ENCODE measurements at places on chromosomes 7 and 10. TPM values are rescaled to one million over a fixed set of nuclear protein-coding genes. Genes with fewer than 3 reads are reported as not detected.

DNA sequence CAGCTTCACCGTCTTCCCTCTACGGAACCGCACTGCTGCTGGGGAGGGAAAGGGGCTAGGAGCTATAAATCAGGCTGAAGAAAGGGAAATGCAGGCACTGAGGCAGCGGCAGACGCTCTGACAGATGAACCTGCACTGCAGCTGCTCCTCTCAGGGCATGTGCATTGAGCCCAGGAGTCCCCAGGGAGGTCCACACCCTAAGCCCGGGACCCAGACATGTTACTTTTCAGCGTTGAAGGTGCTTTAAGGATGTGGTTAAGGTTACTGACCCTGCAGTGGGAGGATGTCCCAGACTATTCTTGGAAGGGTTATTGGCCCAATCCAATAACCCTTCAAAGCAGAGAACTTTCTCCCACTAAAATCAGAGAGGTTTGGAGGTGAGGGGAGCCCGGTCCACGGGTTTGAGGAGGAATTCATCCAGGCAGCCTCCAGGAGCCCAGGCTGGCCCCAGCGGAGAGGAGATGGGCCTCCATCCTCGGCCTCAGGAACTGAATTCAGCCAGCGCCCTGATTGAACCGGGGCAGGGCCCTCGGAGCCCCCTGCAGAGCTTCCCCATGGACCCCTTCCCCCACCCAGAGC is 75.4 kb downstream of the ADARB2 start:
- no peak for DNase-seq
- H3K27me3 ChIP-seq = no peaks in the 10 kb centered on the region
- no peak overlapping the region for H3K27ac ChIP-seq

GRCh38 chr10:78740976-78741915 is 327.5 kb upstream of the ZMIZ1 start:
- no peak overlapping the region for H3K27ac ChIP-seq
- no peaks in the 10 kb centered on the region for H3K27me3 ChIP-seq
- H3K4me1 ChIP-seq = no peaks in the 10 kb centered on the region
- no peaks in the 10 kb centered on the region for H3K36me3 ChIP-seq
- H3K4me3 ChIP-seq = no peak overlapping the region

DNA sequence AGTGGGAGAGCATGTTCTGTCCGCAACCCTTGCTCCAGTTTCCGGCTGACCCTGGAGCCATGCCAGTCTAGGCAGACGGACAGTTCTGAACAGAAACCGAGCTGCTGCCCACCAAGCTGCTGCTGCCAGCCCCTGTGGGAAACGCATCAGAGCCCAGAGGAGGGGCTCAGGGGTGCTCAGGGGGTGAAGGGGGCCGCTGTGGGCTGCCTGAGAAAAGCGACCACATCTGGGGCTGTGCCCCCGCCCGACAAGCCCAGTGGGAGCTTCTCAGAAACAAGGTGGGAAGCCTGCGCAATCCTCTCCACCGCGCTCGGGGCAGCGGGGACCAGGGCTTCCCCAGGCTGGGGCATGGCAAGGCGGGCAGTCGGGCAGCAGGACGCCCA is 38.8 kb upstream of the CFAP46 start:
- no peaks in the 10 kb centered on the region for H3K4me1 ChIP-seq
- H3K4me3 ChIP-seq = no peak overlapping the region
- DNase-seq = no peak
- H3K27ac ChIP-seq = no peak overlapping the region
- no peaks in the 10 kb centered on the region for H3K27me3 ChIP-seq

DNA sequence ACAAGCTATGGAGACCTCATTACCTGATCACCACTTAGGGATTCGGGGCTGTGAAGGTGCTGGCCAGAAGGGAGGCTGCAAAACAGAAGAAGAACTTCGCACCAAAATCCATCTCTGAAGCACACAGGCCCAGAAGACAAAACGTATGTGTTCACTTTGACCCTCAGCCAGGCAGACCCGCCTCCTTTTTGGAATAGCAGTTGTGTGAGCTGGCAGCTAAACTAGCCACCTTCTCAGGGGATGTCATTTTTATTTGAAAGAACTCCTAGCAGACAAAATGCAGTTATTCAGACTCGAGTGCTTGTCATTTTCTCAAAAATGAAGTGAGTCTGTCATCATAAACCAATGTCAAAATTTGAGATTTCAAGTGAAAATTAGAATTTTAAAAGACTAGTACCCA is 71.7 kb downstream of the TNS3 start:
- no peak overlapping the region for H3K4me3 ChIP-seq
- peaks cover 32% of the 10 kb centered on the region for H3K4me1 ChIP-seq
- no peaks in the 10 kb centered on the region for H3K27me3 ChIP-seq
- no peaks in the 10 kb centered on the region for H3K36me3 ChIP-seq
- no peak for DNase-seq

- no peaks in the 10 kb centered on the region for H3K27me3 ChIP-seq
- peak overlapping the region; percentile 10 for H3K4me3 ChIP-seq
- DNase-seq = no peak
- H3K27ac ChIP-seq = no peak overlapping the region
- no peaks in the 10 kb centered on the region for H3K36me3 ChIP-seq
Measured at GRCh38 chr7:139648941-139649425, 125.5 kb downstream of the CLEC2L start.

DNA sequence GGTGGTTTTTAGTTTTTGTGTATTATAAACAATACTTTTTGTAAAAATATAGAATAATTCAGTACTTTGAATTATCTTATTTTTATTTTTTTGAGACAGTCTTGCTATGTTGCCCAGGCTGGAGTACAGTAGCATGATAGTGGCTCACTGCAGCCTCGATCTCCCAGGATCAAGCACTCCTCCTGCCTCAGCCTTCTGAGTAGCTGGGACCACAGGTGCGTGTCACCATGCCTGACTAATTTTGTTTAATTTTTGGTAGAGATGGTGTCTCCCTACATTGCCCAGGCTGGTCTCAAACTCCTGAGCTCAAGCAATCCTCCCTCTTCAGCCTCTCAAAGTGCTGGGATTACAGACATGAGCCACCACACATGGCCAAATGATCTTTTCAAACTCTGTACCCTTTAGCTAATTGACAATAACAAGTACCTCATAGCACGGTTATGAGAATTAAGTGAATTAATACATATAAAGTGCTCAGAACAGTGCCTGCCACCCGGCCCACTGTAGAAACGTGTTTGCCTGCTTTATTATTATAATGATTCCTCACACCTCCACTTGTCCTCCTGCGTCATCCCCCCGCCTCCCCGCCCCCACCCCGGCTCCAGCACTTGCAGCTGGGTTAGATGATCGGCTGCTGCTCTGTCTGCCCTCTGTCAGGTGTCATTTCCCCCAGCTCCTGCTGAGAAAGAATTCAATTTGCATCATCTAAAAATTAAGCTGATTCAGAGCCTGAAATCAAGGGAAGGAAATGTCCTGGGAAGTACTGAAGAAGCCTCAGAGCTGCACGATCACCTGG is 53.6 kb upstream of the NRF1 start:
- H3K36me3 ChIP-seq = no peaks in the 10 kb centered on the region
- DNase-seq = no peak
- H3K4me3 ChIP-seq = no peak overlapping the region
- H3K4me1 ChIP-seq = no peaks in the 10 kb centered on the region
- H3K27ac ChIP-seq = no peak overlapping the region

DNA sequence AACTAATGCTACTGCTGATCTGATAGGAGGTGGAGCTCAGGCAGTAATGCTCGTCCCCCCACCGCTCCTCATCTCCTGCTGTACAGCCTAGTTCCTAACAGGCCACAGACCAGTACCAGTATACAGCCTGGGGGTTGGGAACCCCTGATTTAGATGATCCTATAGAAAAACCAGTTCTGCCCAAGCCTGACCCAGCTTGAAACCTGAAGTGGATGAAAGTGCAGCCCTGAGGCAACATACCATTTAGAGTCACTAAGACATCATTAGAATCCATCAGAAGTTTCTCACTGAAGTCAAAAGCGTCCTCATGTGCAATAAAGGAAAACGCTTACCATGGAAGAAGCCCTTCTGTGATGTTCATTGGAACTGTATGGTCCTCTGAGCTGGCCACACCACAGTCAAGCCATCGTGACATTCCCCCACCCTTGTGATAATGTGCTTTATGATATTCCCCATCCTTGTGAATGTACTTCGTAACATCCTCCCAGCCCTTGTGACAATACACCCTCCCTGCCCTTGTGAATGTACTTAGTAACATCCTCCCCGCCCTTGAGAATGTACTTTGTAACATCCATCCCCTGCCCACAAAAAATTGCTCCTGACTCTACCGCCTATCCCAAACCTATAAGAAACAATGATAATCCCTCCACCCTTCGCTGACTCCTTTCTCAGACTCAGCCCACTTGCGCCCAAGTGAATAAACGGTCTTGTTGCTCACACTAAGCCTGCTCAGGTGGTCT is 65.9 kb upstream of the HECTD2 start:
- no peak for DNase-seq
- H3K27me3 ChIP-seq = no peaks in the 10 kb centered on the region
- H3K36me3 ChIP-seq = no peaks in the 10 kb centered on the region

DNA sequence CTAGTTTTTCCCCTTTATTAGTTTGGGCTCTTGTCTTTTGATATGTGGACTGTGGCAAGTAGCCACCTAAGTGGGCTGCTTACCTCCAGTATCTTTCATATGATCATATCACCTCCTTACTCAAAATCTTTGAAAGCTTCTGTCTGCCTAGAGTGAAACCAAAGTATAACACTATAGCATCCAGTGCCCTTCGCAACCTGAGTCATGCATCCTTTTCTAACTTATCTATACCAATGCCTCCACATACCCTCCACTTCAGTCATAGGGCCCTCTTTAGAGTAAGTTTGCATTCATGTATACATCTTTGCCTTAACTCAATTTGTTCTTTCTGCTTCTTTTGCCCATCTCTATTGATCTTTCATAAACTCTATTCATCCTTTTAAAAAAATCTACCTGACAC is 15.7 kb upstream of the MACC1 start:
- H3K27me3 ChIP-seq = no peaks in the 10 kb centered on the region
- DNase-seq = no peak
- no peak overlapping the region for H3K4me3 ChIP-seq
- H3K36me3 ChIP-seq = no peaks in the 10 kb centered on the region
- no peak overlapping the region for H3K27ac ChIP-seq

GRCh38 chr7:101112233-101112632 is 14.7 kb upstream of the SERPINE1 start:
- H3K4me3 ChIP-seq = no peak overlapping the region
- H3K27me3 ChIP-seq = no peaks in the 10 kb centered on the region
- H3K27ac ChIP-seq = peak overlapping the region; percentile 72

GRCh38 chr10:78436222-78436573 is 402.5 kb downstream of the RPS24 start:
- no peaks in the 10 kb centered on the region for H3K27me3 ChIP-seq
- H3K4me3 ChIP-seq = no peak overlapping the region
- peaks cover 42% of the 10 kb centered on the region for H3K4me1 ChIP-seq

DNA sequence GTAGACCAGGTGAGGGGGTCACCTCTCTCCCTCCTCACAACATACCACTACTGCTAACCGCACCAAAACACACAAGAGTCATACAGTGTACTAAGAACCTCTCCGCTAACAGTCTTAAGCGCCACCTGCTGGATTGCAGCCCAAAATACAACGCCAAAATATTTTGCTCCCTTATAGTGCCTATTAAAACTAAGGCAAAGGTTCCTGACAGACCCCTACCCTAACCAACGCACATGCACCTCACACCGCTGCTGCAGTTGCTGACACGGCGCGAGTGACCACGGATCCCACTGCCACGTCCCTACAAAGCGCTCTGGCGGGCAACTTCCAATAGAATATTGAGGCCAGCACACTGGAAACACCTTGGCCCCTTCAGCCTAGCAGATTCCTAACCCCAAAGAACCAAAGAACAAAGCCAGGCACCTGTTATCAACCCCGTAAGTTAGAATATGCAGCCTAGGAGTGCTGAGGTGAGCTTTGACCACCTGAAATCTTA is 563.6 kb upstream of the SEMA3D start:
- no peaks in the 10 kb centered on the region for H3K27me3 ChIP-seq
- no peaks in the 10 kb centered on the region for H3K4me1 ChIP-seq
- H3K36me3 ChIP-seq = no peaks in the 10 kb centered on the region
- H3K4me3 ChIP-seq = no peak overlapping the region
- DNase-seq = no peak
- H3K27ac ChIP-seq = no peak overlapping the region

- no peak overlapping the region for H3K4me3 ChIP-seq
- no peaks in the 10 kb centered on the region for H3K36me3 ChIP-seq
- no peak overlapping the region for H3K27ac ChIP-seq
Measured at GRCh38 chr7:55277916-55278315, 87.2 kb upstream of the LANCL2 start.

GRCh38 chr7:143345428-143345900 is 17.0 kb downstream of the FAM131B start:
- H3K4me3 ChIP-seq = peak overlapping the region; percentile 41
- no peak overlapping the region for H3K27ac ChIP-seq
- DNase-seq = no peak
- no peaks in the 10 kb centered on the region for H3K4me1 ChIP-seq

DNA sequence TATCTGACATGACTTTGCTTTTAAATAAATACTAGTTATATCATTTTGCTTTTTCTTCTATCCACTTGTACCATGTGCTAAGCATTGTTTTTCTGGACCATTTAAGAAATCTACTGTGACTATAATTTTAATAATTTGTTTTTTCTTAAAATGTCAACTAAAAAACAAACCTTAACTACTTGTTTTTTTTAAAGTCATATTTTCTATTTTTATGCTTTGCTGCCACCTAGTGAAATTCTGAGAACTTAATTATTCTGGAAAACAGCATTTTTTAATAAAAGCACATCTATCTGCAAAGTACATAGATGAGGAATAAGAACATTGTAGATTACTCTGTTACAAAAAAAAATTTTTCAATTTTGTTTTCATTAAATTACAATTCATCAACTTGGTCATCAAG is 47.4 kb downstream of the ORC5 start:
- no peaks in the 10 kb centered on the region for H3K36me3 ChIP-seq
- no peak overlapping the region for H3K4me3 ChIP-seq
- H3K27ac ChIP-seq = no peak overlapping the region
- no peaks in the 10 kb centered on the region for H3K27me3 ChIP-seq
- no peaks in the 10 kb centered on the region for H3K4me1 ChIP-seq

DNA sequence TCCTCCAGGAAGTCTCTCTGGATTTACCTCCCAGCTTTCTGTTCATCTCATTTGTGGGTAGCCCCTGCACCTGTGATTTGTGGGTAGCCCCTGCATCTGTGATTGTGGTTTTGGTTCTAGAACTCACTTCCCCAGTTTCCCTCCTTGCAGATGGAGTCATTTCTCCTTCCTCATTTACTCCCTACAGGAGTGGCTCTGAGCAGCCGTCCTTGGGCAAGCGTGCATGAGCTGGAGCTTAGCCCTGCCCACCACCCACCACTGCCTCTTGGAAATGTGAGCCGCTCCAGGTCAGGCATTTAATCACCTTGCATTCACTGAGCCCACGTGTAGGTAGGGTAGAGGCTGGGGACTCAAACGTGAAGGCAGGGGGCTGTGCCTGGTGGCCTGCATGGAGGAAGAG is 8.2 kb downstream of the COL26A1 start:
- H3K4me1 ChIP-seq = peaks cover 9% of the 10 kb centered on the region
- no peaks in the 10 kb centered on the region for H3K27me3 ChIP-seq
- no peaks in the 10 kb centered on the region for H3K36me3 ChIP-seq
- H3K4me3 ChIP-seq = no peak overlapping the region
- no peak overlapping the region for H3K27ac ChIP-seq
- no peak for DNase-seq

ZSCAN25 gene
- total RNA-seq = 13.4 TPM

TMEM26 gene
- total RNA-seq = 0.27 TPM

FBXL13 gene
- 0.95 TPM for total RNA-seq

ABCB8 gene
- total RNA-seq = 35.1 TPM

CFAP70 gene
- 1.9 TPM for total RNA-seq

SFRP5 gene
- 0.41 TPM for total RNA-seq

NEBL gene
- 1.4 TPM for total RNA-seq

HOGA1 gene
- total RNA-seq = 7.0 TPM

LRRTM3 gene
- 0.14 TPM for total RNA-seq

SSMEM1 gene
- not detected for total RNA-seq

Data from thoracic aorta (tissue), 2 donors.